Stimulated activated CD4-positive, alpha-beta T cell treated with anti-CD3 and anti-CD28 coated beads, Interleukin-2, amount 100 ng/mL, for 48 hours (primary cell): ENCODE measurements at places on chromosomes 6 and 20.

DNA sequence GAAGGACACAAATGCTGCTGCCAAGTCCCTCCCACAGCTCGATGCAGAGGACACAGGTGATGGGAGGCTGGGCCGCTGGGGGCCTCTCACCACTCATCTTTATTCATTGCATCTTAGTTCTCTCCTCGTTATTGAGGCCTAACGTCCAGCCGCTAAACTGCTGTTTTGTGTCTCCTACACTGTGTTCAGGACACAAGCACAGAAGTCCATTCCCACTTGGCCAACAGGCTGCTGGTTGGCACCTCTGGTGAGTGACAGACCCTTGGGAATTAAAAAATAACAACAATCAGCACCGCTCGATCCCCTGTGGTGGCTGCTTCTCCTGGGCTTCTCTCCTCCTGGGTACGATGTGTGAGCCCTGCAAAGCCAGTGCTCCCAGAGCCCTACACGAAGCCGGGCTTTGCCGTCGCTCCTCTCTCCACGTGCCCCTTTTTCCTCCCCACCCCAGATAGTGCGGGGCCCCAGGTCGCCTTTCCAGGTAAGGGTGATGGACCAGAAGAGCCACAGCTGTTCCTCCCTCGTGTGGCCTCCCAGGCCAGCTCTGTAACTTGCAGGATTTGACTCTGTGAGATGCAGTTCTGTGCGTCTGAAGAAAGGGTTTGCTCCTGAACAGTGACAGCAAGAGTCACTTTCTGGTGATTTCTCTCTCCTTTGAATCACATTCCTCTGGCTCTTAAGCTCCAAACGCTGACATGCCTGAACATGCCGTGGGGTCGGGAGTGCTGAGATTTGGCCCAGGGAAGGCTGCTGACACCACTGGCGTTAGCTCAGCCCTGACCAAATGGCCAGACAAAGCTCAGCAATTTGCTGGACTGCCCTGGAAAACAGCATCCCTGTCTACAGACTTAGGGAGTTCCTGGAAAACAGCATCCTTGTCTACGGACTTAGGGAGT, 59.3 kb downstream of the DLL1 start:
- DNase-seq = no peak

GRCh38 chr6:137571854-137572253, 77.7 kb upstream of the OLIG3 start:
- peak; percentile 59 for DNase-seq

- DNase-seq = no peak
Measured at GRCh38 chr6:55758156-55758937, 117.0 kb downstream of the BMP5 start.

- no peak for DNase-seq
Measured at GRCh38 chr20:19976595-19977372, 40.4 kb upstream of the NAA20 start.

DNA sequence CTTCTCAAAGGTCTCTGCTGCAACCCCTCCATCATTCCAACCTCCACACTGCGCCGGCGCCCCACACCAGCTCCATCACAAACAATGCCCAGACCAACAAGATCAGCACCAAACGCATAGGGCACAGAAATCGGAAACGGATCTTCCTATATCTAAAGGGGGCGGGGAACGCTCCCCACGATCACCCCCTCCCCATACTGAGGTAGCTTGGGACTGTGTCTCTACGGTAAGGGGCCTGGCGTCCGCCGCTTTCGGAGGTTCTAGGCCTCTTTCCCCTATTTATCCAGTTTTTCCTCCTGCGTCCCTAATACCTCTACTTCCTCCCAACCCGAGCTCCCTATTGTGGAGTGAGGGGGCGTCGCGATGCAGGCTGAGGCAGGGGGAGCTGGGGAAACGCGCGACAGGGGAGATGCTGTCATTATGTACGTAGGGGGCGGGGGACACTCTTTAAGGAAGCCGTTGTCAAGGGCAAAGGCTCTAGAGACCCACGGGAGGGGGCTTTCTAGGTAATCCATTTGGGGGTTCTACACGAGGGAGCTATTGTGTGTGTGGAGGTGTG, 909 bp downstream of the DNAAF9 start:
- no peak for DNase-seq

DNA sequence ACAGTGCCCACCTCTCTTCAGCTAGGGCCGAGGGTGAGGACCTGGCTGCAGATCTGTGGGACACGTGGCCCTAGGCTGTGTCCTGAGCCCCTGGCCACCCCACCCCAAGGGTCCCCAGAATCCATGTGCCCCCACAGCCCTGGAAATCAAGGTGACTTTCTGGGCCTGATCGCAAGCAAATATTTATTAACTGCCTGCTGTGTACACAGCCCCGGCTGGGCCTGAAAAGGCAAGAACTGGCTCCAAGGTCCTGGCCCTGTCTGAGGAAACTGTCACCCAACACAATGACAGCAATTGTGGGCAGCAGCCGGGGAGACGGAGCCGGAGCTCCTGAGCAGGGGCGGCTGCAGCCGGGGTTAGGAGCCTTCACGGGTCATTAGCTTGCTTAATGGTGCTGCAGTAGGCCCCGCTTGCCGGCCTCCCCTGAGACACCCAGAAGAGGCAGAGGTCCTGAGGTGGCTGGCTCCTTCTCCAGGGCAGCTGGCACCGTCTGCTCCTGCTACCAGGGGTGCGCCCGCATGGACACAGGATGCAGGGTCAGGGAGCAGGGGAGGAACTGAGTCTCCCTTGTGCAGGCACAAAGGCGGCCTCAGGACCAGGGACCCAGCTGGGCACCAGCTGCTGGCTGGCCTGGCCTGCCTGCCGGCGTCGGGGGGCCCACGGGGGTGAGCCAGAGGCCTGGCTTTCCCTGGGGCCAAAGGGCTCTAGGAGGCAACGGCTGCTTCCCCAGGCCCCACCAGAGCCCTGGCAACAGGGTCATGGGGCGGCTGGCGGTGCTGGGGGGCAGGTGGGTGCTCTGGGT, 24.1 kb downstream of the NPEPL1 start:
- DNase-seq = no peak

DNA sequence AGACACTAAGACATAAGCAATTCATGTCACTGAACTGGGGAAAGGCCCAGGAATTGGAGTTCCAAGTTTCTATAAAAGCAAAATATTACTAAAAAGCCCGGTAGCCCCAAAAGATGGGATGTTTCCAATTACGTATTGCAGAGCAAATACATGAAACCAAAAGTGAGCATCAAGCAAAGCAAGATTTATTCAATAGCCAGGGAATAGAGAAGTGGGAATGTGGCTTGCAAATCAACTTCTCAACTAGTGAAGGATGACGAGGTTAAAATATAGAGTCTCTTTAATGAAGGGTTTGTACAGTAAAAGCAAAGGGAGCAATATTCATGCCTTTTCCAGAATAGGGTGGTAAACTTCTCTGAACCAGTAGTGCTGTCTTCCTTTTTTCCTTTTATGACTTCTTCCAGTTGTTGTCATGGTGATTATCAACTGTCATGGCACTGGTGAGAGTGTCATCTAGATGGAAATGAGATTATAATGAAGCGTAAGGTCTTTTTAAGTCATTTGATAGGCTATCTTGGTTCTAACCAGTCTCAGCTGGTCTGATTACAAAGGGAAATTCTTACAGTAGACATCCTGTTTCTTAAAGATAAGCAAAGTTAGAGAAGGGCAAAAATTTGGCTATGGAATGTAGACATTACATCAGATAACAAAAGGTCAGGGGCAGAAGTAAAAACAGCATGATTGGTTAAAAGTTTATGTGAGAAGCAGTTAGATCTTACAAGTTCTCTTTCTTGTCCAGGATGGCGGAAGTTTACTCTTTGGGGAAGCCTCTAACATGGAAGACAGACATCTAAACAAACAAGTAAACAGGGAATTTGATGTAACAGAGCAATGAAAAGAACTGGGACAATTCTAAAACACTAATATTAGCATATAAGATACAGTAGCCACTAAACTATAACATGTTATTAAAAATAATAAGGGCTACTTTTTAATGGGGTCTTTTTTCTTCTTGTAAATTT, 96.9 kb downstream of the TBX18 start:
- no peak for DNase-seq
